ENCODE measurements at places on chromosomes 1 and 21.

DNA sequence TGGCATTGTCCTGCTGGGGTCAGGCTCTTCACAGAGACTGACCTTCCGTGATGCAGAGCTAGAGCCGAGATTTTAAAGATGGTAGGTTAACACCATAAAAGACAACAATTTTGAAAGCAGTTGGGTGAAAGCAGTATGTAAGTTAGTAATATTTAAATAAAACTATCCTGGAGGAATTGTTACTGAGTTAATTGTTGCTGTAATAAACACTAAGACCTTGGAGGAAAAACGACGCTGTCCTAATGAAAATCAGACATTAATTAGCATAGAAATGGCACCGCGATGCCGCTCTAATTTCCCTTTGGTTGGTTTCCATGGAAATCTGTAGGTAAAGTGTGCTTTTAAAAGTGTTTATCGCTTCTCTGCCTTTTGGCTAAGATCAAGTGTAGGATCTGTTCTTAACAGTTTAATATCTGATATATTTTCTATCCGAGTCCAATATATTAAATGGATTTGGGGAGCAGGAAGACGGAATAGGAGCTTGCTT is 745 bp upstream of the ANP32E start:
- DNase-seq: no peak

GRCh38 chr1:203563291-203563690 is 63.3 kb upstream of the ATP2B4 start:
- no peak for DNase-seq

- no peak for DNase-seq
Measured at GRCh38 chr1:173050865-173051264, at the start of gene TNFSF18. Gene TNFSF18 (minus strand): TSS chr1:173050941. CDS start chr1:173050896, 45 bp downstream.

GRCh38 chr1:180156201-180156600 is 1.5 kb downstream of the QSOX1 start:
- no peak for DNase-seq

DNA sequence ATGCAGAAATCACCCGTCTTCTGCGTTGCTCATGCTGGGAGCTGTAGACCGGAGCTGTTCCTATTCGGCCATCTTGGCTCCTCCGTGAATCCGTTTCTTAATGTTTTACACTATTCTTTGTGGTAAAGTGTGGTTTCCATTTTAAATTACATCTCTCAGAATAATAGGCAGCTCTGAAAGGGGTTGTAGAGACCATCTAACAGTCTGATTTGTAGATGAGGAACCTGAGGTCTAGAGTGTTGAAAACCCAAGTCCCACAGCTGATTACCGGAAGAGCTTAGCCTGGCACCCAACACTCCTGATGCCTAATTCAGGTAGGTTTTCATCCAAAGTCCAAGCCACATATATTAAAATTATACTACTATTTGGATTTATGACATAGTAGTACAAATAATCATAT is 144.0 kb downstream of the LEPR start:
- no peak for DNase-seq

- DNase-seq: no peak
Measured at GRCh38 chr1:112026016-112026415, 36.5 kb upstream of the KCND3 start.

DNA sequence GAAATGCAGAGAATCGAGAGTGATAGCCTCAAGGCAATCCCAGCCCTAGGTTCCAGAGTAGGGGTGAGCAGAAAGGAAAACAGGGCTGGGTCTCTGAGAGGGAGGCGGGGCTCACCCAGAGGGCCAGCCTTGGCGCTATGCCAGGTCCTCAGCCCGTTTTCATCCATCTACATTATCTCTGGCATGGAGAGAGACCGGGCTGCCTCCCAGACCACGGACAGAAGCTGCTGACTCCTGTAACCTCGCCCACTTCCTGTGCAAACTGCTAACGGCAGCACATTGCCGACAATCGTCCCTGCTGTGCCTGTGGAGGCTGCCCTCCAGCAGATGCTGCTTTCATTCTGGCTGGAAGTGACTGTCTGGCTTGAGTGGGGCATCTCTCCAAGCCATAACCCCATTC is 569.1 kb downstream of the NPHP4 start:
- no peak for DNase-seq

- DNase-seq: no peak
Measured at GRCh38 chr1:100988121-100988520, 37.5 kb downstream of the DPH5 start.

GRCh38 chr1:61300899-61301298 is 218.5 kb downstream of the NFIA start:
- DNase-seq: no peak

DNA sequence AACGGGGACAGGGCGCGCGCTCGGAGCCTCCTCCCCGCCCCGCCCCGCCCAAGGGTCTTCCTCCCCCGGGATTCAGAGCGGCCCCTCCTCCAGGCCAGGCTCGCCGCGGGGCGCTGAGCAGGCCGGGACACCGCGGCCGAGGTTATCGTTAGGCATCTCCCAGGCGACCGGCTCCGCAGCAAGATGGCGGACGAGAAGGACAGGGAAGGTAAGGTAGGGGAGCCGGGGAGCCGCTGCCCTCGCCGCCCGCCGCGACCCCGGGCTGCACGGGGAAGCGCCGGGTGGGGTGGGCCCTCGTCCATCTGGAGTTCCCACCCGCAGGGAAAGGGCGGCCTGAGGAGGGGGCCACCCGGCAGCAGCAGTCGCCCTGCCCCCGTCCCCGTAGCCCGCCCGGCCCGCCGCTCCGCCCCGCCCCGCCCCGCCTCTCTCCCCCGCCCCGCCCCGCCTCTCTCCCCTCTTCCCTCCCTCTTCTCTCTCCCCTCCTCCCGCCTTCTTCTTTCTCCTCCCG is 105.9 kb upstream of the HNRNPU start:
- peak; percentile 87 for DNase-seq

- no peak for DNase-seq
Measured at GRCh38 chr1:109927911-109928321, 17.3 kb downstream of the CSF1 start.

DNA sequence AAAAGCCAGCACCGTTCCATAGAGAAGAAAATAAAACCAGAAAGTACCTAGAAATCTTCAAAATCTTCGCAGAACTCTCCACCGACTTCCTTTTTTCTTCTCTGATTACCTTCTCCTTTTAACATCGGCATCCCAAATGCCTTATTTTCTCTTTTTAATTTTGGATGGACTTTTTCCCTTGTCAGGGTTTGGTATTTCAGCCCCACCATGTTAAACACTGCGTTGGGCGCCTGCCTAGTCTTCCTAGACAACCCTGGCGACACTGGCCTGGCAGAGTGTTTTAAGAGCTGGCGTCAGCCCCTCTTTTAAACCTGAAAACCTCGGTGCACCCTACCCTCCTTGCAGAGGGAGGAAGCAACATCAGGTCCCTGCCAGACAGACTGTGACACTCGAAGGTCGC is 66.0 kb upstream of the EFHD2 start:
- no peak for DNase-seq

GRCh38 chr1:163027610-163028009 is 41.6 kb upstream of the RGS4 start:
- no peak for DNase-seq

- DNase-seq: no peak
Measured at GRCh38 chr1:94994805-94995204, 67.9 kb upstream of the CNN3 start.

GRCh38 chr1:205239078-205239477 is 11.3 kb downstream of the TMCC2 start:
- DNase-seq: no peak

GRCh38 chr1:200081969-200082245 is 54.4 kb downstream of the NR5A2 start:
- no peak for DNase-seq

GRCh38 chr1:113786069-113786468 is 26.2 kb downstream of the RSBN1 start:
- no peak for DNase-seq

GRCh38 chr1:17167041-17167785 is 37.7 kb upstream of the PADI1 start:
- DNase-seq: no peak

DNA sequence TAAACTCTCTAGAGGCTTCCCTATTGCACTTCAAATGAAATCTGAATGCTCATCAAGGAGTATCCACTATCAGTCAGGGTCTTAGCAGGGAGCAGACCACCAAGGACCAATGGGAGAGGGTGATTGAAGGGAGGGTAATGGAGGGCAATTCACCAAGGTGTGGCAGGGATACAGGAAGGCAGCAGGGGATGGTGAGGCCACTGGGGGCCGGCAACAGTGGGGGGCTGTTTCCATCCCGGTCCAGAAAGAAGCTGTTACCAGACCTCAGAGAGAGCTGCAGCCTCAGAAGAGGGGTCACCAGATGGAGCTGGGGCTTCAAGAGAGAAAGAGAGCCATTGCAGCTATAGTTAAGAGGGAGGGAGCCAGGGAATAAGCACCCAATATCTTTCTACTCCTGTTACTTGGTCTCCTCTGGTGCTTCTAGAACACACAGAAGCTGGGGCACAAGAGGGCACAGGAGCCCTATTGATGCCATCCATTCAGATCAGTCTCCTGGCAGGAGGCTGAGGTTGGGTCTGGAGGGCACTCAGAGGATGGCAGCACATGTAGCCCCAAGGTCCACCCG is 417.6 kb downstream of the PTPRU start:
- DNase-seq: no peak

- DNase-seq: no peak
Measured at GRCh38 chr1:201906336-201906735, 17.6 kb downstream of the SHISA4 start.

DNA sequence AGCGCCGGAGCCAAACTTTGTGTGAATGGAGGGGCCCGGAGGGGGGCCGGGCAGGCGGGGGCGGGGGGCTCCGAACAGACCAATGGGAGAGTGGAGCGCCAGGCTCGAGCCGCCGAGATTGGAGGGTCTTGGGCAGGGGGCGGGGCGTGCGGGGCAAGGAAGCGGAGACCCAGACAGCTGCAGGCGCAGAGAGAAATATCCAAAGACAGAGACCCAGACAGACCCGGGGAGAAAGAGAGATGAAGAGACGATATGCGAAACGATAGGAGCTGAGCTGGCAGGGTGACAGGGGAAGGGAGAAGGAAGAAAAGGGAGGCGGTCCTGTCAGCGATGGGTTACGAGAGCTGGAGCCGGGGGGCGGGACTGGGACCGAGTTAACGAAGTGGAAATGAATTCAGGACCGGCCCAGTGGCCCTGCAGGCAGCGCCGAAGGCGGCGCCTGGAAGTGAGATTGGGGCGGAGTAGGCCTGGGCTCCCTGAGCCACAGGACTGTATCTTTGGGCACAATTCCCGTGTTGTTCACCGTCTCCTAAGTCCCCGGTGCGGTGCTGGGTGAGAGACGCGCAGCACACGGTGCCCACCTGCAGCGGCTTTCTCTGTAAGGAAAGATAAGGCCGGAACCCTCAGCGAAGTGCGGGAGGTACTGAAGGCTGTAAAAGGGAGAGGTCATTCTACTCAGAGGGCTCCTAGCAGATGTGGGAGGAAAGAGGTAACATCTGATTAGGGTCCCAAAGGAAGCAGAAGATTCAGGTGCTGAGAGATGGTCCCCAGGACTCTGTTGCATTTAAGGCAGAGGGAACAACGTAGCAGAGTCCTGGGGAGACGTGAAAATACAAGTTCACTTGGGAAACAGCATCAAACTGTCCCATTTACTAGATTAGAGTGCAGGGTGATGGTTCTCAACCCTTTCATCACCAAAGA is 543 bp upstream of the KCNJ10 start:
- DNase-seq: no peak

DNA sequence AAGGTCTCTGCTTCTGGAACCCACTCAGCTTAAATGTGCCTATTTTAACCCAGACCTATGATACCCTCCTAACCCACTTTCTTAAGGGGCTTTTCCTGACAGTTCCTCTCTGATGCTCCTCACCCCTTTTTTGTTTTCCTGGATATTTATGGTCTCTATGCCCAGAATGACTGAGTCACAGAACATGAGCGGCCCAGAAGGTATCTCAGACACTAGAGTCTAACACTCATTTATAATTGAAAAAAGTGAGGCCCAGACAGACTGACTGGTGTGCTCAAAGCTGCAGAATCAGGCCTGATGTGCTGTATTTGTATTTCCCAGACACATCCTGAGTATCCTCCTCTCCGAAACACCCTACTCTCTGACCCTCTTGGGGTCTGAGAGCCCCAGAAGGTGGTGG is 44.0 kb downstream of the LRRC71 start:
- DNase-seq: peak; percentile 10

- DNase-seq: peak; percentile 42
Measured at GRCh38 chr1:160030657-160031364, 979 bp downstream of the PIGM start.

DNA sequence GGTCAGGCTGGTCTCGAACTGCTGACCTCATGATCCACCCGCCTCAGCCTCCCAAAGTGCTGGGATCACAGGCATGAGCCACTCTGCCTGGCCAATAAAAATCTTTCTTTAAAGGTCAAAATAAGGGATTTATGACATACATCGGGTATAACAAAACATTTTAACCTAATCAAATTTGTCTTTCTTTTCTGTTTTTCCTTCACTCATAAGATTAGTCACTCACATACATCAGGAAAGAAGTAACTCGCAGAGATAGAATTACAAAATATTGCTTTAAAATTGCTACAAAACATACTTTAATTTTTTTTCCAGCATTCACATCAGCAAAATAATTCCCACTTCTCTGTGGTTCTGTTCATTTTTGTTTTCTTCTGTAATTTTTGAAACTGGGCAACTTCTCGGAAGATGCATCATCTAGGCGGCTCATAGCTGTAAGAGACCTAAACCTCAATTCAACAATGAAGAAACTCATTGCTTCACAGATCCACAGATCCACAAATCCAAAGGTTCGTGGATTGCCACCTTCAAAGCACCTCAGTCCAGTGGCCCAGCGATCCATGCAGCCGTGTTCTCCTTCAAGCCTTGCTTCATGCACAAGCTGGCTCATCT is 39.7 kb downstream of the NEK2 start:
- no peak for DNase-seq

DNA sequence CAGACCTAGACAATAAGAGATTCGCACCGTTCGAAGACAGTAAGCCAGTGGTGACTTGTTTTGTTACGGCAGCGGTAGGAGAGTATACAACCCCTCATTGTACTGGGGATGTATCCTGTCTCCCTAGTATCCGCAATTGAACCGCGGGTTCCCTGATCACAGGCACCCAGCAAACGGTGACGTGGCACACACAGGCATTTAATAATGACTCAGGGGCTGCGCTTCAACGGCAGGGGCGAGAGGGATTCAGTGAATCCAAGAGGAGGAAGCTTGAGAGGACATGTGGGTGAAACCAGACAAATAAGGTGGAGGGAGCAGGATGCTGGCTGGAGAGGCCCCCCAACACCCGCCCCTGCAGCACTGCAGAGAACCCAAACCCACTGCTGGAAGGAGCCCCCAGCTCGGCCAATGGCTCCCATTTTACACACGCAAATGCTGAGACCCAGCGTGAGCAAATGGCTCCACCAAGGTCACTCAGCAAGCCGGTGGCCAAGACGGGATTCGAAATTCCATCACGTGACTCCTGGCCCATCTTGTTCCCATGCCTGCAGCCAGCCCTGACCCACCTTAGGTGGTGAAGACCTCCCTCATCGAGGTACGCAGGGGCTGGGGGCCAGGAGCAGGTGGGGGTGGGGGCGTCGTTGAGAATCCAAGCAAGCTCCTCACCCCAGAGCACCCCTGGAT is 149.9 kb downstream of the SYF2 start:
- DNase-seq: peak; percentile 16

GRCh38 chr21:42768324-42769121 is 110.8 kb downstream of the WDR4 start:
- DNase-seq: no peak

- no peak for DNase-seq
Measured at GRCh38 chr1:152392909-152393308, 21.2 kb downstream of the CRNN start.

- peak; percentile 47 for DNase-seq
Measured at GRCh38 chr1:78339490-78339889, 151.3 kb upstream of the PTGFR start.

GRCh38 chr1:240107058-240107684 is 15.5 kb downstream of the FMN2 start:
- DNase-seq: no peak

- no peak for DNase-seq
Measured at GRCh38 chr1:165253818-165254254, 102.7 kb downstream of the LMX1A start.
